ENCODE measurements at places on chromosomes 11 and 22.

DNA sequence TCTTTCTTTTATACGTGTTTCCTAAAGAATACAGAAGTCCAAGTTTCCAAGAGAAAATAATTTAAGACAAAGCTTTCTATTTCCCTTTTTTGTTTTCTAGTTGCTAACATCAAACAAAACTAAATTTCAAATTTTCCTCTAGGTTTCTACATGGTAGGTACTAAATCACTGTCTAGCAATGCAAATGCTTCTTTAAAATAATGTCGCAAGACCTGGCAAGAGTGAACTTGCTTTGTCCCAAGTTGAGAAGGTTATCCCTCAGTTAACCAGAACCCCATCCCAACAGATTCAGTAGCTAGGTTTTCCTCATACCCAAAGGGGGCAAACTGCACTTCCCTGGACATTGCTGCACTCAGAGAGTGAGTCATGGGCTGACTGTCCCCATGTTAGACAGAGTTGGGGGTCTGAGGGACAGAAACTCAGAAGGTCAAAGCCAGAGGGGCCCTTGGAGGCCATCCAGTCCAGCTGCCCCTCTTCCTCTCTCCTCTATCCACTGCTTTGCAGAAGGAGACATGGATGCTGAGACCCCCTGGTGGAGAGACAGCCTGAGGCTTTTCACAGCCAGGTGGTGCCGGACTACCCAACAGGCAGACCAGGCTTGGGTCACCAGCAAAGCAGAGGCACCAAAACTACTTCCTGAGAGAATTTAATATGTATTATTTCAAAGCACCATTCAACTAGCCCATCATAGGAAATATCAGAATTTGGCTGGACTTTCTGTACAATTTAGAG lies 23.1 kb downstream of the OR2AT4 start:
- DNase-seq: no peak

DNA sequence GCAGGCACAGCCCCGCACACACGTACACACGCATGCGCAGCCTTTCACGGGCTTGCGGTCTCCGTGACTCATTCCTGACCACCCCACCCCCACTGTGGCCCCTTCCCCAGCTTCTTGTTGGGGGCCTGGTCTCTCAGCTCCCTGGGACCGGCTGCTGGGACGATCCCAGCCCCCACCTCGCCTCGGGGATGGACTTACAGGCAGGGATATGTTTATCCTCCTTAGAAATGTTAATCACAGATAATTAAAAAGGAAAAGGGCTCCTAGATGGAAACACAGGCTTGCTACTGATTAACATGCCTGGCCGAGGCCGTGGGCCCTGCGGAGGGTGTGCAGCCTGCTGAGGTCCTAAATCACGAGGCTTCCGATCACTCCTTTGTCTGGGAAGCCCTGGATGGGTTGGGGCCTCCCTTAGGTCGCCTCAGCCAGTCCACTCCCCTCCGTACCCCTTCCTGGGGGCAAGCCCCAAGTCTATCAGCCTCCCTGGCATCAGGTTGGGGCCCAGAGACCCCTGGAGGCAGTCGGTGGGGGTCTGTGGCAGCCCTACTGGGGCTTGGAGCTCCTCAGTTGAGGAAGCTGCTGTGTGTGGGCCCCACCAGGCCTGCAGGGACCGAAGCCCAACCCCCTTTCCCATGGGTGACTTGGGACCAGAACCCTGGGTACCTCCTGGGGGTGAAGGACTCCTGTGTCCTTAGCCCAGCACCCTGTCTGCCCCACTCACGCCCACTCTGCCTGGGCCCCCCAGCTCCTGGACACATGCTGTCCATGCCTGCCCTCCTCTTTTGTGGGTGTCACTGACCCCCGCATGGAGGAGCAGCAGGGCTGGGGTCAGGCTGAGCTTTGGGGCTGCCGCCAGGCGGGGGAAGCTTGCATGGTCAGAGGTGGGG lies 20.6 kb downstream of the TSPAN4 start:
- no peak for DNase-seq

GRCh38 chr11:36455658-36456111 lies 54.4 kb downstream of the TRAF6 start:
- no peak for DNase-seq

DNA sequence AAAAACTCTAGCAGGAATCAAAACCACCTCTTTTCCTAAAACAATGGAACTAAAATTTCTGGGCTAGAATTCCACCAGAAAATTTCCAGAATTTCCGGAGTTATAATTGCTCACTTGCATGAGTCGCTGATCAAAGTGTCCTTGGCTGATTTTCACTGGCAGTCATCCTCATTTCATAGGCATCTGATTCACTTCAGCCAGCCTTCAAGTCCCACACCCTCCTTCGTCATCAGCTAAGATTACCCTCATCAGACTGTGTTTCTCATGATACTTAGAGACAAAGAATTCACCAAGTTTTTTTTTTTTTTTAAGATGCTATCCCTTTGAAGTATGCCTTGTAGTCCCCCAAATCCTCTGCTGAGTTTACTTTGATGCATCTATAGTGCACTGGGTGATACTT lies 71.5 kb upstream of the RAB38 start:
- DNase-seq: no peak

DNA sequence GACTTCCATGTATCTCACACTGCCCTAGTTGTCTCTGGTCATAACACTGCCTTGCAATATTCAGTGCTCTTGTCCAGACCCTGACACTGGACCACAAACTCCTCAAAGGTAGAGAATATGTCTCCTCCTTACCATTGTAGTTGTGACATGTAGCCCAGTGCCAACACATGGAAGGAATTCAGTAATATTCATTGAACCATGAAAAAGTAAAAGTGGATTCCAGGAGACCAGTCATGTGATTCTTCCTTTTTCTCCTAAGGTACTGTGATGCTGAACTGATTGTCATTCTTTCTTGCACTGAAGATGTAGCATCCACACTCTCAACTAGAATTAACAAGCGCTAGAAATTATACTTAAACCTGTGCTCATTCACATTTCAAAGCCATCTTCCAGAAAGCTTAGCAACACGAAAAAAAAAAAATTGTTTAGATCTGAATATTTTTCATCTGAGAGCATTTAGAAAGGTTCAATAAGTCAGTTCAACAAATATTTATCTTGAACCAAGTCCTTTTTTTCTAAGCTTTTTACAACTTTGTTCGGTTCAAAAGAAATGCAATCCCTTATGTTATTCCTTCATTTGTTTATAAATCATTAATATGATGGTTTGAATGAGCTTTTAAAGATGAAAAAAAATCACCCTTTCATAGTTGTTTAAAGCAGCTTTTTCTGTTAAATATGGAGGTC lies 224.7 kb upstream of the BLID start:
- no peak for DNase-seq

- DNase-seq: no peak
Measured at GRCh38 chr22:36029406-36029755, 757 bp upstream of the RBFOX2 start.

DNA sequence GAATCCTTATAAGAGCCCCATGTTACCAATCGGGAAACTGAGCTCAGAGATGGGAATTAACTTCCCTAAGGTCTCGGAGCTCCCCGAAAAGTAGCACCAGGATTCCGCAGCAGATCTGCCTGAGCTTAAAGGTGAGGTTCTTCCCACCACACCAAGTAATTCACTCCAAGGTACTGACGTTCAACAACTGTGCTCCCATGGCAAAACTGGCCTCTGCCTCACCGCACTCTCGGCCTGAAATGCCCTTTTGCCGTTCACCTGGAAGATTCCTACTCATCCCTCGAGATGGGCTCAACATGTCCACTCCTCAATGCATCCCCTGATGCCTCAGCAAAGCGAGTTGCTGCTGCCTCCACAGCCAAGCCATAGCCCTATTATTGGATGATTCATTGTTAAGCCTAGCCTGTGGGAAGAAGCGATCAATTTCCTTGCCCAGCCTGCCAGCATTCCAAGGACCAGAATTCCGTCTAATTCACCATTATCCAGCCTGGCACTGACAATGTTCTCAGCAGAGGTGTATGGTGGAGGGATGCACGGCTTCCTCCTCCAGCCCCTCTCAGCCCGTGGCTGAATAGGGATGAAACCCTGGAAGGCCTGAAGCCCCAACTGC lies 4.2 kb downstream of the PLAAT3 start:
- no peak for DNase-seq

DNA sequence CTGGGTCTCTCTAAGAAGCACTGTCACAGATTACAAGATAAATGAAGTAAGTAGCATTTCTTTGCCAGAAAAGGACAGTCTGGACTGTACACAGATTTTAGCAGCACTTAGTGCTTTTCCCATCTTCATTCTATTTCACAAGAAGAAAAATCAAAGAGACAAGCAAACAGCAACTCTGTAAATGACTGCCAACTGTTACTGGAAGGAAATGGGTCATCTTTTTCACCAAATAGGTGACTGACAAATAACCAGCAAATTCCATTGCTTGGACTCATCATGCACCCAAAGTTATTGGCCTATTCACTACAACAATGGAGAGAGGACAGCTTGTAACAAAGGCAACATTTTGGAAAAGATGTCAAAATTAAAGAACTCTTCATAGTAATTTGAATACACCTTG lies 28.9 kb upstream of the CARD18 start:
- no peak for DNase-seq

DNA sequence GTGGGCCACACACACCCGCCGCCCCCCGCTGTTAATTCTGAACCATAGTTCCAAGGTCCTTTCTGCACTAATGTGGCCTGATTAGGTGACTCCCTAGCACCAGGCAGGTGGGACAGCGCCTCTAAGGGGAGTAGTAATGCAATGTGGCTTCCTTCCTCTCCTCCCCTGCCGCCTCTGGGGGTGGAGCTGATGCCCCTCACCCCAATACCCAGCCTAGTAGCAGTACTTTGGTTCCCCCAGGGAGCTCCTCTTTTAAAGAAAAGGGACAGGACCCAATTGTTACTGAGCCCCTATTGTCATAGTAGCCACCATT lies 14.4 kb downstream of the RTN4RL2 start:
- no peak for DNase-seq

DNA sequence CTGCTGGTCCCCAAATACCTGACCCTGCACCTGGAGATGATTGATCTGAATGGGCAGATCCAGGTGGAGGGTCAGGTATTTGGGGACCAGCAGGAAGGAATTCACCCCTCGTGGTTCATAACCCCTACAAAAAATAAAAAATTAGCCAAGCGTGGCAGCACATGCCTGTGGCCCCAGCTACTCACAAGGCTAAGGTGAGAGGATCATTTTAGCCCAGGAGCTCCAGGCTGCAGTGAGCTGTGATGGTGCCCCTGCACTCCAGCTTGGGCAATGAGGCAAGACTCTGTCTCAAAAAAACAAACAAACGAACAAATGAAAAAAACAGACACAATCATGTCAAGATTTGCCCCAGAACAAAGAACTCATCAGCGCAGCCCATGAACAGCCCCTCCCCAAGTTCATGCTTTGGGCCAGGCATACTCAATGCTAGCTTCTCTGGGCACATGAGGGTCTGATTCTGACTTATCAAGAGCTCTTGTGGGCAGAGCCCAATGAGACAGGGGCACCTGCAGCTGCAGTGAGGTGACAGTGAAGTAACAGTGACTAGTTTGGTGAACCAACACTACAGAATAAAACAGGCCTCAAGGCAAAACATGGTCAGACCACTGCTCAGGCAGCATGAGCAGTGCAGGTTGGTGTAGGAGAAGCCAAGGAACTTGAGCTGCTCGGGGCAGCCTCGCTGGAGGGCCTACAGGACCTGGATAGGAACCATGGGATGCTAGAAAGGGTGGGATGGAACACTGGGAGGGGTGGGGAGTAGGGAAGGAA lies 10.2 kb upstream of the FCHSD2 start:
- no peak for DNase-seq

GRCh38 chr11:86596861-86597586 lies 75.4 kb downstream of the ME3 start:
- DNase-seq: no peak

GRCh38 chr22:50595189-50595588 lies 5.4 kb upstream of the MAPK8IP2 start:
- DNase-seq: no peak

- DNase-seq: no peak
Measured at GRCh38 chr11:57971272-57972012, 52.2 kb upstream of the OR9Q1 start.

- DNase-seq: no peak
Measured at GRCh38 chr11:76462317-76462716, 17.5 kb downstream of the EMSY start.

DNA sequence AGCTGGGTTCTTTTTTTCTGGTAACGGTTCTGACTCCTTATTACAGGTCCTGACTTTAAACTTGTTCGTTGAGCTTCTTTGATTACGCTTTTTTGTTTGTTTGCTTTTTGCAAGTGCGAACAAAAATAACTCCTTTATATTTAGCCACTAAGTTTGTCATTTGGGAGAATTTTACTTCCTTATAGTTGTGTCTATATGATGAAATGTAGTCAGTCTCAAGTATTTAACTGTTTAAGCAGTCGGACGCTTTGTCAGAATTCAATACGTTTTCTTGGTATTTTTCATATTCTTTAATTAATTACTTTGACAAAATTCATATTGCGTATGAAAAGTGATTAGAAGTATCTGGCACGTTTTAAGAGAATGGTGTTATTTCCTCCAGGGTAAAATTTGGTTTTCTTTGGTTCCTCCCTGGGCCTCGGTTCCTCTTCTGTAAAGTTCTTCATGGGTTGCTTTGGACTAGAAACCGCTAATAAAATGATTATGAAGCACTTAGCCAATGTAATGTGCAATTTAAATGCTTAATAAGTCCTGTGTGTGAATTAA lies 1.3 kb downstream of the CBL start:
- no peak for DNase-seq

- DNase-seq: no peak
Measured at GRCh38 chr22:18997925-18998315, 61.8 kb upstream of the PRODH start.

DNA sequence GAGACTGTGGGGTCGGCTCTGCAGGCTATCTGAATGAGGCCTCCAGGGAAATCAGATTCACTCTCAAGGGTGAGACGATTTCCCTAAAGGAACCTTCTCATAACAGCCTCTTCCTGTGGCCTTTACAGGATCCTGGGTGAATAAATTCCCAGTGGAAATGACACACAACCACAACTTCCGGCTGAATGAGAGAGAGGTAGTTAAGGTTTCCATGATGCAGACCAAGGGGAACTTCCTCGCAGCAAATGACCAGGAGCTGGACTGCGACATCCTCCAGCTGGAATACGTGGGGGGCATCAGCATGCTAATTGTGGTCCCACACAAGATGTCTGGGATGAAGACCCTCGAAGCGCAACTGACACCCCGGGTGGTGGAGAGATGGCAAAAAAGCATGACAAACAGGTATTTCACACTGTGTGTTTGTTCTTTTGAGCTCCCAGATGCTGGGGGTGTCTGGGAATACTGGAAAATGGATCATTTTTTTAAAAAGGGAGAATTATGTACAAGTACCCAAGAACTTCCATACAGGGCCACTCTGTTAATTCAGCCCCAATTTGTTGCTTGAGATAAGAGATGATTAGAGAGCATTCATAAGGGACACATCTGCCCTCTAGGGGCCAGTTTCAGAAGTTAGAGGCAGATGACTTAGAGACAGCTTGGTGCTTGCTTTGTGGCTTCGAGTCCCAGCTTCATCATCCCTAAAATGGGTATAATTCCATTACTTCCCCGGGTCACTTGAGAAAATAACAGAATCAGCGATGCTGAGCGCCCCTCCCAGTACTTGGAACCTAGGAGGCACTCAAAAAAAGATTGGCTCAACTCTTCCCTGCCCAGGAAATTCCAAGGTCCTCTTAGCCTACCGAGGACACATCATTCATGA lies 10.2 kb downstream of the SERPIND1 start:
- no peak for DNase-seq

Measured in activated T-helper 1 cell treated with Interleukin-2 at 50 U/mL for 16 hours (primary cell).